ENCODE measurements at places on chromosomes 1 and 21.
A peak's percentile ranks its signal among the peaks of the same experiment; 100 is the strongest.

GRCh38 chr1:161351482-161351881, 16.2 kb downstream of the CFAP126 start:
- no peak for DNase-seq

DNA sequence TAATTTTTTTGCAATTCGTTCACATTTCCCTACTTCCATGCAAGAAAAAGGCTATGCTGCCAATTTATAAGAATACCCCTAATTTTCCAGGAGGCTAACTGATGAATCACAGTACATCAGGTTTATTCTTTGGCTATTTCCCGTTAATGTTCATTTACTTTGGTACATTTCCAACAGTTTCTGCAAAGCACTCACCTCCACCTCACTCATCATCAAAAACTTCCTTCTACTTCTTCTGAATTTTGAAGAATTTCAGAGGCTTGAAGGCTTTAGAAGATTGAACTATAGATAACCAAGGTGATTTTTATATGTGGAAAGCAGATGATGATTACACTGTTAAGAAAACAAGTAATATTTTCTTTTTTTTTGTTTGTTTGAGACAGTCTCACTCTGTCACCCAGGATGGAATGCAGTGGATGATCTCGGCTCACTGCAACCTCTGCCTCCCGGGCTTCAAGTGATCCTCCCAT, 60.5 kb upstream of the HP1BP3 start:
- DNase-seq, result no peak

GRCh38 chr1:182720463-182720862, 36.1 kb upstream of the RGS8 start:
- DNase-seq, result no peak

DNA sequence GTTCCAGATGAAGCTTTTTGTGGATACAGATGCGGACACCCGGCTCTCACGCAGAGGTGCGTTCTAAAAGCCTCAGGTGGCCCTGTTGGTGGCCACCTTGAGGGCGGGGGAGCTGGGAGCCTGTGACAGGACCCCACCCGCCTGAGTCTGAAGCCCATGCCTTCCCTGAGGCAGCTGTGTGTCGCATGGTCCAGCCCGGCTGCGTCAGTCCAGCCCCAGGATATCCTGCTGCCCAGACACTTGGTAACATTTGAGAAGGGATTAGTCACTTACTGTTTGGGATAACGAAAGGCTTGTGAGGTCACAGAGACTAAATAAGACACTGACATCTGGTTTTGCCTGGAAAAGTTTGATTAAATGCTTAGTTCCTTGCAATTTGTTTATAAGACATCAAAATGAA, 68.9 kb downstream of the UCK2 start:
- no peak for DNase-seq

DNA sequence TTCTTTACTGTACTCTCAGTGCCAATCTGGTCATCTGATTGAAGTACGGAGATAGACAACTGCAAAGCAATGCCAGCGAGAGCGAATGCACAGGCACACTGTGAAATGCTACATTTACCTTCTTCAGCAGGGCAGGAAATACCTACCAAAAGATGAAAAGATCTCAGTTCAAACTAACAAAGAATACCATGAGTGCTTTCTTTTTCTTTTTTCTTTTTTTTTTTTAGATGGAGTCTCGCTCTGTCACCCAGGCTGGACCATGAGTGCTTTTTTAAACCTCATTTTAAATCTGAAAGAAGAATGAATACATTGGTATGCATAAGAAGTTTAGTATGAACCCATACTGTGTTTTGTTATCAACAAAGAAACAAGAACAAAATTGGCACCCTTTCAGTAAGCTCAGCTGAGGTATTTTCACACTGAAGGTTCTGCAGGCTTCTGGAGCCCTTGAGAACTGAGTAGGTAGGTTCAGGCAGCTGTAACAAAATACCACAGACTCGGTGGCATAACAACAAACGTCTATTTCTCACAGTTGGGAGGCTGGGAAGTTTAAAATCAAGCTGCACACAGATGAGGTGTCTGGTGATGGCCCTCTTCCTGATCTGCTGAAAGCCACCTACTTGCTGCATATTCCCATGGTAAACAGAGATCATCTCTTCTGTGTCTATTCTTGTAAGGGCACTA, 1.7 kb upstream of the CHI3L2 start:
- DNase-seq, result no peak

DNA sequence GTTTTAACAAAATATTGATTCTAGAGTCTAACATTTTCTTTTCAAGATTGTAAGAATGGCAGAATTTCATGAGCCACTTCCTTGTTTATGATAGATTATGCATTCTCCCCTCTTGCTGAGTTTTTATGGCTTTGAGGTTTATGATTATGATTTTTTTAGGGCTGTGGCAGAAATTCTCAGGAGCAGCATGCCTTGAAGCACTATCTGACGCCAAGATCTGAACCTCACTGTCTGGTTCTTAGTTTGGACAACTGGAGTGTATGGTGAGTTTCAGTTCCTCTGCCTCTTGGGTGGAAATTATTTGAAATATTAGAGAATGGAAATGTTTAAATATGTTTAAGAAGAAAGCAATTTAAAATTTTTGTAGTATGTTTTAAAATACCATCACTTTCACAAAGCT, 10.2 kb downstream of the USP16 start:
- DNase-seq, result no peak

DNA sequence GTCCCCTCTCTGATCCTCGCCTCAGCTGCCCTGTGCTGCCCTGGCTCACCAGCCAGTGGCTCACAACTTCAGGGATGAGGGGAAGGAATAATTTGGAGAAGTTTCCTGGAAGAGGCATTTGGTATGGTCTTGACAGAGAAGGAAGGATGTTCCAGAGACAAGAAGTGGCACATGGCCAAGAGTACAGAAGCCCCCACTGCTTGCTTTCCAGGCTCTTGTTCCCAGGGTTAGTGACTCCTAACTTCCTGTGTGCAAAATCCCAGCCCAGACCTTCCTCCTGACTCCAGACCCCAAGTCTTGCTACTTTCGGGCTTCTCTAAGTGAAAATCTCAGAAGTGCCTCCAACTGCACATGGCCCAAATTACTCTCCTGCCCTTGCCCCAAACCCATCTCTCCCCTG, 85.7 kb downstream of the HMGB4 start:
- no peak for DNase-seq

DNA sequence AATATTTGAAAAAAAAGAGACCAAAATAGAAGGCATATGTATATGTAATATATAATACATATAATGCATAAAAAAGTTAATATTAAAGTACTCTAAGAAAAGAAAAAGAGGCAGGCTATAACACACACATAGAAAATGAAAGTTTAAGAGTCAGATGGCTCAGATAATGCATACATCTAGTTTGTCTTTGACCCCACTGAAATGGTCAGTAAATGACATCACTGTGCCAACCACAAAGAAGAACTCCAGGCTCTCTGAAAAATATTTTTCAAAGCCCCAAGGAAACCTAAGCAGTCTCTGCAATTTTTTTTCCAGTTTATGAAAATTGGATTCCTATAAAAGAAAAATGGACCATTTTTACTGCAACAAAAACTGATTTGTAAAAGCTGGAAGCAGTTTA, 55.4 kb upstream of the SCYL3 start:
- DNase-seq, result no peak

DNA sequence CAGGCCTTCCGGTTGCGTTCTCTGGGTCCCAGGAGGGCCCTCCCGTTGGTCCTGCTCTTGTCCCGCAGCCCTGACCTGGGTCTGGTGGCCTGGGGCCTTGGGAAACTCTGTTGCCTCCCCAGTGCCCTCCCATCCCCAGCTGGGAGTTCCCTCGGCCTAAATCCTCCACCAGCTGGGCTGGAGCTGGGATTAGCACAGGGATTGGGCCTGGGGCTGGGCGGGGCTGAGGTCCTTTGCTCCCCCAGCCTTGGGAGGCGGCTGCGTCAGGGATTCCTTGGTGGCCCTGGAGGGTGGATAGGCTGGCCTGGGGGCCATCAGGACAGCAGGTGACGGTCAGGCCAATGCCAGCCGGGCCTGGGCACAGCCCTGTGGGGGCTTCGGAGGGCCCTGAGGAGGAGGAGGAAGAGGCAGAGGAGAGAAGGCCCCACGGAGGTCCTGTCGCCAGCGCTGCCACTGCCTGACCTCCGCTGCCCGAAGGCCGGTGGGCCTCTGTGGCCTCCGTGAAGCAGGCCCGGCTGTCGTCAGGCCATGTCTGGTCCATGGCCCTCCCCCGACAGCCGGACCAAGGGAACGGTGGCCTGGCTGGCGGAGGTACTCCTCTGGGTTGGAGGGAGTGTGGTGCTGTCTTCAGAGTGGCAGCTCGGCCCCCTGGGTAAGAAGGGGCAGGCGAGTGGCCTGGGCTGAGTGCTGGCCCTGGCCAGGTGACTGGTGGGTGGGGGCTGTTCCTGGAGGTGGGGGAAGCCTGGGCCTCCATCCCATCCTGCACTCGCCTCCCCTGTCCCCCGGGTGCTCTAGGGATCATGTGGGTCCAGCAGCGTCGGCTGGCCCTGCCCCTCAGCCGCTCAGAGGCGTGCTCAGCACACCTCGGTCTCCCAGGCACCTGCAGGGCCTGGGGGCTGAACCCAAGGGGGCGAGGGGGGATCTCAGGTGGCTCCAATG, at the start of gene PLCH2:
Gene PLCH2 (plus strand): TSS at position 229 of the 939 bp plus-strand sequence. CDS start 300 bp downstream, at position 529.
- no peak for DNase-seq

GRCh38 chr1:235401251-235401650, 34.0 kb downstream of the TBCE start:
- no peak for DNase-seq

DNA sequence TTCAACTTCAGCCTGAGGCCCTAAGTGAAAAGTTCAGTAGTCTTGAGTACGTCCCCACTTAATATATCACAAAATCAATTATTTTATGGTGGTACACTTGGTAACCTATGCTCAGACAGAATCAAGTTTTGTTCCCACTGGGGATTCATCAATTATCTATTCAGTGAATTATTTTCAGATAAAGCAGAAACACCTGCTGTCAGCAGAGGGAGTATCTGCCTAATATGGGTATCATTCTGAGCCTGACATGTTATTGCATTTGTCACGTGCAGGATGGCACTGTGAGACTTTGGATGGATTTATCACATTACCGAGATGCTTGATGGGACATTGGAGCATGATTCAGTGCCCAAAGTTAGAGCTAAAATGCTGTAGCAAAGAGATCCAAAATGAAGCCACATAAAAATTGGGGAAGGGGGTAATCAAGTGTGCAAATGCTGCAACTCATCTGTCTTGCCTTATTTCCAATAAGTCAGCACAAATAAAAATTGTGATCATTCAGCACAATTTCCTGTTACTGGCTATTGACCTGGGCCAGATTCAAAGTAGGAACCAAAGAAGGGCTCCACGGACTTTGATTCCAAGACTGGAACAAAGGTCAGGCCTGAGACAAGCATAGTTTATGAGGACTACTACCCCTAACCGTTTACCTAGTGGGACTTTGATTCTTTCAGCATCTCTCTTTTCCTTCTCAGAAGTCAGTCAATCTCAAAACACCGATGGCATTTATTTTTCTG, 657.6 kb downstream of the LMO4 start:
- DNase-seq, result no peak

GRCh38 chr1:161494091-161494735, 11.0 kb upstream of the FCGR2A start:
- DNase-seq, result no peak

DNA sequence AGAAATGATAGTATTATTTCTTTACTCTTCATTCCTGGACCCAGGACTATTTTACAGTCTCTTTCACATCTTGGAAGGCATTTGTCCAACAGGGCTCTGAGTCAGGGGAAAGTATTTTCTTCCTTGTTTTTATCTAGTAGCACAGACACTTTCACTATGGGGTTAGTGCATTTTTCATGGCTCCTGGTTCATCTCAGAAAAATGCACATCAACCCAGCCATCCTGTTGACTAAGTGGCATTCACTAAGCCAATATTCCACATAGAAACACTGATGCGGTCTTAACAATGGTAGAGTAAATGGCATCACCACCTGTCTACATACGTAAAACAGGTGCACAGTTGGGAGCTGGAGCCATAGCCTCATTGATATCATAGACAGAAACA, 87.4 kb upstream of the C1orf21 start:
- DNase-seq, result no peak

GRCh38 chr1:77543822-77544448, 138.5 kb downstream of the ZZZ3 start:
- no peak for DNase-seq

GRCh38 chr1:11320153-11320936, 47.3 kb downstream of the UBIAD1 start:
- DNase-seq, result peak; percentile 49

GRCh38 chr1:159598196-159598595, 10.6 kb downstream of the APCS start:
- no peak for DNase-seq

GRCh38 chr1:114122941-114123618, 30.6 kb downstream of the SYT6 start:
- no peak for DNase-seq

- no peak for DNase-seq
Measured at GRCh38 chr1:171973421-171973820, 132.1 kb downstream of the DNM3 start.

- no peak for DNase-seq
Measured at GRCh38 chr1:31798433-31799195, 17.2 kb downstream of the SPOCD1 start.

GRCh38 chr1:76351655-76352054, 277.1 kb downstream of the ST6GALNAC3 start:
- DNase-seq, result no peak

DNA sequence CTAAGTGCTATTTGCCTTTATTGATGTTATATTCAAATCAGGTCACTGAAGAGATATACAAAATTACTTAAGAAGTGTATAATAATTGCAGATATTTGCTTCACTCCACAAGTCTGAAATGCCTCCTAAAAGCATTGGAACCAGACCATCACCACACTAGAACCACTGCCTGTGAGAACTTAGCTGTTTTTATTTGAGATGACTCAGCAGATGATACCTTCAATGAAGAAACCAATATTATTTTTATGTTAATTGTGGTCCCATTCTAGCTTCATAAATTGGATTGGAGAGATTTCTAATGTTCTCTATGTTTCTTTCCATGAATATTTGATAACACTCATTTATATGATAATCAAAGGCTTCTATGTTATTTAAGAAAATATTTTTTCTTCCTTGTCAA, 740.6 kb downstream of the KCNT2 start:
- no peak for DNase-seq

DNA sequence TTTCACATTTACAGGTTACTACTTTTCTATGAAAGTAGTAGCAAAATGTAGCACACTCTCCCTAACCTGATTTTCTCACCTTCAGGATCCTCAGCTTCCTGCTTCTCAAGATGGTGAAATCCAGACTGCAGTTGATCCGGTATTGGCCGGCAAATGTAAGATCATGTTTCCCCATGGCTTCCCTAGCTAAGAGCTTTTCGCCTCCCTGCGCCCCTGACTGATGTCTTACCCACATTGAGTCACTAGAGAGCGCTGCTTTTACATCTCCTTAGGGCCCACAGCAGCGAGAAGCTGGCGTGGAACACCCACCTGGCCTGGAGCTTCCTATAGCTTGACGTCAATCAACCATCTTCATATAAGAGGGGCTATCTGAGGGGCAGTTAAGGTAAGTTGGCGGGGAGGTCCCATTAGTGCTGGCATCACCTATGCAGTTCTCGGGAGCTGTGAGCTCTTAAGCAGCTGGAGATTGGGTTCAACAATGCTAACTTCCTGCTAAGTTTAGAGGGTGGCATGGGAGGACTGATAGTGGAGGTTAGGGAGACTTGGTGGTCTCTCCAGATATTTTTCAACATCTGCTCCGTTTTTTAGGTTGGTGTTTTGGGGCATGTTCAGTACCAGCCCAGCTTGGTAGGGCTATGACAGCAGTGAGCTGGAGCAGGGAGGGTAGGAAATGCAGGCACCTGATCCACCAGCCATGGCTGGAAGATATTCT, 5.5 kb downstream of the PTPN7 start:
- DNase-seq, result no peak

All from HuH-7.5 (cell line).